ENCODE measurements at places on chromosomes 12 and 14.

GRCh38 chr12:91108196-91108755, 3.0 kb downstream of the LUM start:
- no peak for DNase-seq

- no peak for DNase-seq
These were observed 99.4 kb upstream of the FRMD6 start for GRCh38 chr14:51552275-51552674.

DNA sequence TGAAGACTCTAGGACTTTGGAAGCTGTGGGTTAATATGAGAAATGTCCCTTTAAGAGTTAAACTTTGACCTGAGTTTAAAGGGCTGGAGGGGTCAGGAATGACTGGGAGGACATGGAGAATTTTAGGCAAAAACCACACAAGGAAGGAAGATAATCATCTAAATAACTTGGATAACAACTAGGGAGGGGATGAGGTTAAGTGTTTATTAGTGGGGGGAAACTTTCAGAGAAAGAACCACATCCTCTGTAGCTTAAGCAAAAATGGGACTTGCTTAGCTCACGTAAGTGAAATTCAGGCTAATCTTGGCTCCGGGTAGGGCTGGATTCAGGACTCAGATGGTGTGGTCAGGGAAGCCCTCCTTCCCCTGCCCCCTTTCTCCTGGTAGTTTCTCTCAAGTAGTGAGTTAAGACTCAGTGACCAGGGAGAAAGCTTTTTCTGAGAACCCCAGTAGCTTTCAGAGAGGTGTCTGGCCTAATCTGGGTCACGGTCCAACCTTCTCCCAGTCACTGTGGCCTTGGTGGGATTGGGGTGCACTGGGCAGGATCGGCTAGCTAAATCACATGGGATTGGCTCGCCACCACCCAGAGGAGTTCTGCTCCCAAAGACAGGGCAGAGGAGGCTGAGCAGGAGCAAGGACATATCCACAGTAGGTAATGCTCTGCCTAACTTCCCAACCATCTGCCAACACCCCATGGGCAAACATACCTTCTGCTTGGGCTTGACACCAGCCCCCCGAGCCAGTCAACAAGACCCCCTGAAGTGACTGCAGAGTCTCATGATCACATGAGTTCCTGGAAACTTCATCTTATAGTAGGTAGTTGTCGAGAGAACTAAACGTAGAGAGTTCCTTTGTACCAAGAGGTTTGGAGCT, 52.8 kb downstream of the ARF6 start:
- no peak for DNase-seq

- no peak for DNase-seq
These were observed 45.3 kb downstream of the SETD3 start for GRCh38 chr14:99435327-99435726.

DNA sequence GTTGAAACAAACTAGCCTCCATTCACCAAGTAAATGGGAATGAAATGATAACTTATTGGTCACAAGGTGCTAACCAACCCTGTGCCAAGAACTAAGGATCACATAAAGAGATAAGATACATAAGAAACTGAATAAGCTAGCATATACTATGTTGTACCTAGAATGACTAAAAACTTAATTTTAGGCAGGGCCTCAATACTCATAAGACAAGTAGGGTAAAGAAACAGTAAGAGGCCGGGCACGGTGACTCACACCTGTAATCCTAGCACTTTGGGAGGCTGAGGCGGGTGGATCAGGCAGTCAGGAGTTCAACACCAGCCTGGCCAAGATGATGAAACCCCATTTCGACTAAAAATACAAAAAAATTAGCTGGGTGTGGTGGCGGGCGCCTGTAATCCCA, 17.7 kb downstream of the GDF11 start:
- DNase-seq, result no peak

DNA sequence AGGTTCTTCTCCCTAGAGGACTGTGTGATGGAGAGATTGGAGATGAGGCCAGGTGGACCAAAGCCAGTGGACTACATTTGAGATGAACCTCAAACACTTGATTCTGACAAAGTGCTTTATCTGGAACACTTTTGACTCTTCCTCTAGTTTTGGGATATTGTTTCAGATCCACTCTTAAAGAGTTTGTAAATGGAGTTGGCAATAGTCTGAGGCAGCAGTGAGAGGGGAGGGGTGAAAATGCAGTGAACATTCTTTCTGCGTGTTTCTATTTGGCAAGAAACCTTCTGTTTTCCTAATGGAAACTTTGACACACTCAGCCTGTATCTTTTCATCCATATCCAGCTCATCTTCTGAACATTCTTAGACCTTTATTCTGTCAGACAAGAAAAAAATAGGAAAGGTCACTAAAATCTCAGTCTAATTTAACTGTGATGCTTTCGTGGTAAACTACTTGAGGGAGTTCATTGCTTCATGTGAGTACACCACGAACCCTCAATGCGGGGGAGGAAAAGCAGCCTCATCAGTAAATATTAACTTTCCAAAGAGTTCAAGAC, 57.4 kb upstream of the KCNJ8 start:
- no peak for DNase-seq

DNA sequence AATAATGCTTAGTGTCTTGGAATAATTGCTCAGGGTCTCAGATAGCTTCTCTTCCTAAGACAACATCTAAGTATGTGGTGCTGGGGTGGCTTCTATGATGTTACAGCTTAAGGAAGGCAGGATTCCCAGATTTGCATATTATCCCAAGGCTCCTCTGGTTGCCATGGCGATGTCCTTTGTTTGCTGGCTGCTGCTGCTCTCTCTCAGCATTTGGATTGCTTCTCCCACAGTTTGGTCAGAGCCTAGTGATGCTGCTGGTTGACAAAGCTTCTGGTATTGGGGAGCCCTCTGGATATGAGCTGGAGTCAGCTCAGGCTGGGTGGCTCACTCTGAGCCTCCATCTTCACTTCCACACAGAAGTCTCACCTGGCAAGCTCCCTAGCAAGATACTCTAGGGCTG, 56.4 kb upstream of the FBXO33 start:
- DNase-seq, result no peak

- no peak for DNase-seq
These were observed 22.4 kb downstream of the PALS1 start for GRCh38 chr14:67263499-67264149.

GRCh38 chr12:32110942-32111341, 4.3 kb downstream of the BICD1 start:
- DNase-seq, result no peak

DNA sequence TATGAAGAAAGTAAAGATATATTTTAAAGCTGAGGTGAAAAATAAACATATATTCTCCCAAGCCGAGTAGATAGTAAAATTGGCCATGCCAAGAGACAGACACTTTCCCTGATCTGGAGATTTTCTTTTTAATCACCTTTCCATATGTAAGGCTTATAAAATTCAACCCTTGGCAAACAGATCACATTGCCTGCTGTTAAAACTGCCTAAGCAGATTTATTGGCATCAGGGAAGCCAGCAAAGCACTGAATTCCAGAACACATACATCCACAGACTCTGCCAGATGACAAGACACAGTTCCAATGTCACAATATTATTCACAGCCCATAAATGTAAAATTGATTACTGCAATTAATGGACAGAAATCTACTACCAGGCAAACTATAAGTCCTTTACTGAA, 78.2 kb upstream of the GARIN2 start:
- DNase-seq, result no peak

DNA sequence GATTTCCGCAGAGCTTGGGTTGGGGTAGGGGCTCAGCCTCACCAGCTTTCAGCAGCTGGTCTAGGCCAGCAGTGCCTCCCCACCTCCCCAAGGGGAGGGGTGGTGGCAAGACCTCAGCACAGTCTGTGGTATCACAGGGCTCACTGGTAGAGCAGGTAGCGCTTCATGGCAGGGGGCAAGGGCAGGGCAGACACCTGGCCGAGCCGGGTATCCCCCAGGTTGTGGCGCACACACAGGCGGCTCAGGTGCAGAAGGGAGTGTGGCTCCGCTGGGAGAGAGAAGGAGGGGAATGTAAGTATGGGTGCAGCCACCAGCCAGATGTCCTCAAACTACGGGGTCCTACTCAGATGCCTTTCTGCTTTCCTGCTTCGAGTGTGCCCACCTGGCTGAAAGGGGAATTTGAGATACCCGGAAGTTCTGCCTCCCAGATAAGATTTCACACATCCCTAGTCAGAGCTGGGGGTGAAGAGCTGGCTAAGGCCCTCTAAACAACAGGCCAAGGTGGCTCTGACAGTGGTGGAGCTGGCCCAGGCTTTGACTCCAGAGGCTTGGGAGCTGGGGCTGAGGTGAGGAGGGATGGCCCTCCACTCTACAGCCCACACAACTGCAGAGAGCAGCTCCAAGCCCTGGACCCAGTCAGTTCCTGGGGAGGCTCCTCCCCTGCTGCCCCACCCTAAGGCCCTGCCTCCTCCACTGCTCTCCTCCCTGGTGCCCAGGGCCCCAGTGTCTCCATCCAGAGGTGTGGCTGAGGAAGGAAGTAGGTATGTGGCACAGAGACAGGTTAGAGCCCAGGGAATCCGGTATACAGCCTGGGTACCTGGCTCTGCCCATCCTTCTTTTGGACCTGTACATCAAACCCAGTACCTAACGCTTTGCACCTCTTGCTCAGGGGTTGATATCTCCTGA, 1.8 kb downstream of the SPSB2 start:
- no peak for DNase-seq

DNA sequence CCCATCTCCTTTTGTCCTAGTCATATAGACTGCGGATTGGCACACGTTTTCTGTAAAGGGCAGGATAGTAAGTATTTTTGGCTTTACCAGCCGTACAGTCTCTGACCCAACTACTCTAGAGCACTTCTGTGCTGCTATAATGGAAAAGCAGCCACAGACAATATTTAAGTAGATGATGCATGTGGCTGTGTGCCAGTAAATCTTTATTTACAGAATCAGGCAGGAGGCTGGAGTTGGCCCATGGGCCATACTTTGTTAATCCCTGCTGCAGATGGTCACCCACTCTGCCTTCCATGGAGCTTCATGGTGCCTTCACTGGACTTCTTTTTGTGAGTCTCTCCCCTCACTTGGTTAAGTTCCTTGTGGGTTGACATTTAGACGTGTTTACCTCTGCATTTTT, 584.5 kb upstream of the TBX3 start:
- DNase-seq, result no peak

DNA sequence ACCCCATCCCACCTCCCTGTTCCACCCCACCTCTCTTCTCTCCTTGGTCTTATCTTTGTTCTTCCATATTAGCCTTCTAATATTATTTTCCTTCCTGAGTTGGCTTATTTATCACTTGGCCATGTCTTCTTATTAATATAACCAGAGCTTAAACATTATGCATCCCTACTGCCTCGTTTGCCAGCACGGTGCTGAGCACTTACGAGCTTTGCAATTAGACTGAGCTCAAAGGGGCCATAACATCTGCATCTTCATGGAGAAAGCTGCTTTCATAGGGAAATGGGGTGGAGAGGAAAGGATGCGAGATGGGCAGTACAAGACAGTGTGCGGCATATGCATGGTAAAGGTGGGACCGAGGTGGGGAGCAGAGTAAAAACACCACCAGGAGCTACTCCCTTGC, 342.8 kb downstream of the FUT8 start:
- no peak for DNase-seq

DNA sequence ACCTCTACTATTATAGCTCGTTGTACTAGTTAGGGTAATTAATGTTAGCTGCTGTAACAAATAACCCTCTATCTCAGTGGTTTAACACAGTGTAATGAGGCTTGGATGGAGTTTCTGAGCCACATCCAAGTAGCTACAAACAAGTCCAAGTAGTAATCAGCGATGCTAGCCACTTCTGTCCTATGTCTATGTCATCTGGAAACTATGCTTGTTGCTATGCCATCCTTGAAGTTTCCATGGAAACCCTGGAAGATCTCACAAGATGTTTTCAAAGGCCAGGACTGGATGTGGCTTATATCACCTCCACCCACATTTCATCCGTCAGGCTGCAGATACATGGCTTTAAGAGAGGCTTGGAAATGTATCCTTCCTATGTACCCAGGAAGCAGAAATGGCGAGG, 422.1 kb downstream of the AACS start:
- no peak for DNase-seq

GRCh38 chr14:100785626-100786025, 40.3 kb upstream of the MEG3 start:
- DNase-seq, result no peak

DNA sequence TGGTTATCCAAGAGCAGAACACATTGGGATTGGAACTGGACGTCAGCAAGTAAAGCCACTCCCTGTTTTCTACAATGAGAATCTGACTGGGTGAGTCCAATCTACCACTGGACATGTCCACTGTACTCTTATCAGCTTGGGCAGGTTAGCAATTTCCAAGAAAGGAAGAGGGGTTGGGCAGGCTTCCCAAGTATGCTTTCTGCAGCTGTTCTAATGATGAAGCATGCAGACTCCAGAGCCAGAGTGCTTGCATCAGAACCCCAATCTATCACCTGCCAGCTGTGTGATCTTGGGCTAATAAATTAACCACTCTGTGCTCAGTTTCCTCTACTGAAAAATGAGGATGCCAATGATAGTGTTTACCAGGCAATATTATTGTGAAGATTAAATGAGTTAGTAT, 92.0 kb downstream of the EMP1 start:
- DNase-seq, result no peak

- DNase-seq, result no peak
These were observed 24.2 kb upstream of the HIF1A start for GRCh38 chr14:61671082-61671481.

DNA sequence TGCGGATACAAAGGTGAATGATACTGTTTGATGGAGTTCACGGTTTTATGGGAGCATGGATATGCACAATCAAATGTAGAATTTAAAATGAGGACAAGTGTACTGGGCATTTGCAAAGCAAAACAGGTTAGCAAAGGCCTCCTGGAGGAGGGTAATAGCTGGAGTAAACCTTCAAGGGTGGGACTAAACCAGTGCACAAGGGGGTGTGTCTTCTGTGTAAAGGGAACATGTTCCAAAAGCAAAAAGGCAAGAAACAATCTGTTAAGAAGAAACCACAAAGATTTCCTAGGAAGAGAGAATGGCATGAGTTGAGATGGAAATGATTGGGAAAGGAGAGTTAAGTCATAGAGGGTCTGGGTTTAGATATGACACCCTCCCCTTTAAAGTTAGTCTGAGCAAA, 109.2 kb upstream of the SLCO1C1 start:
- DNase-seq, result no peak

DNA sequence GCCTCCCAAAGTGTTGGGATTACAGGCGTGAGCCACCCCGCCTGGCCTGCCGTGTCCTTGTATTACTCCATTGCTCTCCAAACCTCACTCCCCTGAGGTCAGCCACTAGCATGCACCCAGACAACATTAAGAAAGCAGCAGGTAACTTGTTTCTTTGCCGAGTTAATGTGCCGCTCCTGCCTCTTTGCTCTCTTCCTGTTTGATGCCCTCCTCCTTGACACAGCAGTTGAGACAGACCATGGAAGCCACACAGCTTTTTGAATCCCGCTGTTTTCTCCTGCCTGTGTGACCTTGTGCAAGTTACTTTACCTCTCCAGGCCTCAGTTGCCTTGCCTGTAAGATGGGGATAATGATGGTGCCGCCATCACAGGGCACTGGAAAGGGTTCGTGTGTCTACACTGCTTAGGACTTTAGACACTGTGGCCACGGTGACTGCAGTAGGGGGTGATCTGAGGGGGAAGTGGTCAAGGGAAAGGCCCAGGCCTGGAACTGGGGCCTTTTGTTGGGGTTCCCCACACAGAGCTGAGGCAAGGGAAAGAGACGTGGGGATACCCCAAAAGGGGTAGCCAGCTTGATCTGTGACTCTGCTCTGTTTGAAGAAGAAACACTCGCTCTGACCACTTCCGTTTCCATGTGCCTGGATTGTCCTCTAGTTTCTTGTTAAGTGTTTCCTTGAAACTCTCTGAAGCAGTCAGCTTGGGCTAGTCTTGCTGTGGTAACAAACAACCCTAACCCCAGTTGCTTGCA, 69.3 kb downstream of the RIN3 start:
- DNase-seq, result no peak

- no peak for DNase-seq
These were observed 458.0 kb upstream of the ATP2B1 start for GRCh38 chr12:90166671-90167070.
